Upper lobe of right lung (tissue), 1 donor: ENCODE measurements at places on chromosomes 16 and 17. TPM values are rescaled to one million over a fixed set of nuclear protein-coding genes. Genes with fewer than 3 reads are reported as not detected.

DNA sequence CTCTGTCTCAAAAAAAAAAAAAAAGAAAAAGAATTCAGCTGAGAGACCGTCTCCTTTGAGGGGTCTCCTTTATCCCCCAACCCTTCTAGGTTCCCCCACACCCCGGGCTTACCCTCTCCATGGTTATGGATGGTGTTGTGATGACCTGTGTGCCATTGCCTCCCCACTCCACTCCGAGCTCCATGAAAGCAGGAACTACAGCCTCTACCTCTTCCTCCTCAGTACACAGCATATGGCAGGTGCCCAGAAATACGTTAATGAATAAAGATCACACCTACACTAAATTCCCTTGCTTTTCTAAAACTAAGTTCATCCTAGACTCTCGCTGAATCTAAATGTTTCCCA, 17.2 kb downstream of the COPRS start:
- DNase-seq: no peak

- no peak for DNase-seq
Observed at GRCh38 chr16:90008708-90009145, 10.5 kb downstream of the DBNDD1 start.

Gene NOL3
- total RNA-seq: 59.7 TPM

GRCh38 chr16:58533751-58534470, 18.6 kb downstream of the SETD6 start:
- DNase-seq: no peak

- no peak for DNase-seq
Observed at GRCh38 chr16:621526-622105, 9.2 kb upstream of the WFIKKN1 start.

Gene IST1
- total RNA-seq: 184 TPM

Gene KRTAP1-5
- not detected for total RNA-seq

DNA sequence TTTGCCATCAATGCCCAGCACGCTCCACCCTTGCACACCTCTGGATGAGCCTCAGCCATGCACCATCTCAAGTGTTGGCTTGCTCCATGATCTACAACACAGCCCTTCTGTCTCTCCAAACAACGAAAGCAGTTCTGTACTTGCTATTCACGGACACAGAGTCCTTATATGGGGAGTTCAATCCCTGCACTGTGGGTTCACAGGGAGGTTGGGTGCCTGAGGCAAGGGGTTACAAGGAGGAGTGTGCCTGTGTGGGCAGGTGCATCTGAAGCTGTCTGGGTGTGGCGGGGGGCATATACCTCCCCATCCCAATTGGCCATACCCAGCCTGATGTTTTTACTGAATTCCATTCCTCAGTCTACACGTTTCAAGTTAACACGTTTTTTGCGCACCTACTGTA, 5.6 kb downstream of the RUNDC3A start:
- no peak for DNase-seq

DNA sequence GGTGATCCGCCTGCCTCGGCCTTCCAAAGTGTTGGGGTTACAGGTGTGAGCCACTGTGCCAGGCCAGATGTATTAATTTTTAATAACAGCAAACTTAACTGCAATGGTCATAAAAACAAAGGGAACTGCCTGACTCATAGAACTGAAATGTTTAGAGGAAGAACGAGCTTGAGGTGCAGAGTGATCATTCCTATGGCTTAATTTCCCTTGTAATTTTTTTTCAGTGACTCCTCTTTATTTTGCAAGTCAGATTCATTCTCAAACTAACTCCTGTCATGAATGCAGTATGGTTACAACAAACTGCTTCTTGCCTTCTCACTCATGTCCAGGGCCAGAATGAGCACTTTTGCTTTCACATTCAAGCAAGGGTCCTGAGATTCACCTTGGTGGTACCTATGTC, 231.3 kb downstream of the HAPSTR1 start:
- no peak for DNase-seq

GRCh38 chr16:67847064-67847861, at the start of gene CENPT:
Gene CENPT, minus strand, starts transcription at chr16:67847693. Its CDS starts 13,834 bp downstream, at chr16:67833859.
- DNase-seq: peak; percentile 90
